ENCODE measurements at places on chromosomes 6 and 20.

DNA sequence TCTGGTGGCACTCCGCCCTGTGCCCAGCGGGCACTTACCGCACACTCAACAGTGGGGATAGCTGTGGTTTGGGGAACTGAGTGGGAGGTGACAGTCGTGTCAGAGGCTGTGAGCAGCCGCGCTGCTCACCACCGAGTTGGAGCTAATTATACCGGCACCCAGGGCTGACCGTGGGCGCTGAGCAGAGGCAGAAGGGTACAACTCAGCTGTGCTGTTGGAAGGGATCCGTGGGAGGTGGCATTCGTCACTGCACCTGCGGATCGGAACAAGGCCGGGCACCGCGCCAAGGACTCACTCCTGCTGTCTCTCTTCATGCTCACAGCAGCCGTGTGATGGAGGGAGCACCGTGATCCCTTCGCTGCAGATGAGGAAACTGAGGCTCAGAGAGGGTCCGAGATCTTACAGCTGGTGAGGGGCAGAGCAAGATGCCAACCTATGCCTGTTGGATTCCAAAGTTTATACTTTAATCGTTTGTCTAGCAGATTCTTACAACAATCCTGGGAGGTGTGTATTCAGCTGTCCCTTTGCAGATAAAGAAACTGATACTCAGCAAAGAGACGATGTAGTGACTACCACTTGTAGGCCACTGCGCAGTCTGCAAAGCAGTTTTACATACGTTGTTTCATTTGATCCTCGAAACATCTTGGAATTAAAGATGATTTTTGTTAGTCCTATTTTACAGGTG, 713 bp upstream of the ELMO2 start:
- peak; percentile 43 for DNase-seq

DNA sequence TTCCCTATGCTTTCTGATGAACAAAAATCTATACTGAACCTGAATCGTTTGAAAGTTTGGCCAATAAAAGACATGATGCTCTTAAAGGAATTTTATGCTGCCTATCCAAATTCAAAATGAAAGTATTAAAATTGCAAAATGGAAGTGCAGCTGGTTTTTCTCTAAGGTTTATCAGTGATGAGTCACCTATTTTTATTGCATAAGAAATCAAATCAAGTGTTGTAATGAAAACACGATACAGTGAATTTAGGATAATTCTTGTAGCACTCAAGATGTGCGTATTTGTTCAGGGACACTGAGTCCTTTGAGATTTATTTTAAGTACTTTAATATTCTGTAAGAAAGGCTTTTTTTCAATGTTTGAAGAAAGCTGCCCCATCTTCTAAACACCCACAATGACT, 409.5 kb downstream of the ADGRB3 start:
- peak; percentile 1 for DNase-seq

- DNase-seq = peak; percentile 73
Measured at GRCh38 chr6:4647414-4648365, 128.5 kb upstream of the CDYL start.

DNA sequence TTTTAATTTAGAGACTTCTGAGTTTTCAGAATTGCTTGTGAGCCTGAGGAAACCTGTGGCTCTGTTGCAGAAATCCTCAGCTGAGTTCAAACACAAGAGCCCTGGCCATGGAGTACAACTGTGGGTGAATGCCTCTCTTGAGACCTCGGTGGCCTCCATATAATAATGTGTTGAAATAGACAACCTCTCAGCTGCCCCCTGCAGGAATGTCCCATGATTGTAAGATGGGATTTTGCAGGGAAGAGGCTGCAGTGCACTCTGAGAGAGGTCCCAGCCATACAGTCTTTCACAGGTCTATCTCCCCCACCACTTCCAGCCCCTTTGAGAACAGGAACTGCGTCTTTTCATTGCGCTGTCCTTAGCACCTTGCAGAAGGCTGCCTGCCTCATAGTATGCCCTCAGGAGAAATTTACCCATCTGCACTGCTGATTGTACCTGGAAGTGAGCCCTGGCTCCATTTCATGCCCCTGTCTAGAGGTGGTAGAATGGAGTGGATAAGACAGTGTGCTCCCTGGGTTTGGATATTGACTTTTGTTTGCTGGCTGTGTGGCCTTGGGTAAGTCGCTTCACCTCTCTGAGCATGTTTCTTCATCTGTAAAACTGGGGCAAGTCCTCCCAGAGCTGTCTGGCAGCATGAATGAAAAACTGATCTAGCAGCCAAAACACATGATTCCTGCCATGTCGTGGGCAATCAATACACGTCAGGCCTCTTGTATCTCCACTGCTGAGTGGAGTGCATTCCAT, 16.8 kb upstream of the CDH22 start:
- DNase-seq = peak; percentile 91

- peak; percentile 96 for DNase-seq
Measured at GRCh38 chr20:34875642-34876405, 588 bp upstream of the ACSS2 start.

DNA sequence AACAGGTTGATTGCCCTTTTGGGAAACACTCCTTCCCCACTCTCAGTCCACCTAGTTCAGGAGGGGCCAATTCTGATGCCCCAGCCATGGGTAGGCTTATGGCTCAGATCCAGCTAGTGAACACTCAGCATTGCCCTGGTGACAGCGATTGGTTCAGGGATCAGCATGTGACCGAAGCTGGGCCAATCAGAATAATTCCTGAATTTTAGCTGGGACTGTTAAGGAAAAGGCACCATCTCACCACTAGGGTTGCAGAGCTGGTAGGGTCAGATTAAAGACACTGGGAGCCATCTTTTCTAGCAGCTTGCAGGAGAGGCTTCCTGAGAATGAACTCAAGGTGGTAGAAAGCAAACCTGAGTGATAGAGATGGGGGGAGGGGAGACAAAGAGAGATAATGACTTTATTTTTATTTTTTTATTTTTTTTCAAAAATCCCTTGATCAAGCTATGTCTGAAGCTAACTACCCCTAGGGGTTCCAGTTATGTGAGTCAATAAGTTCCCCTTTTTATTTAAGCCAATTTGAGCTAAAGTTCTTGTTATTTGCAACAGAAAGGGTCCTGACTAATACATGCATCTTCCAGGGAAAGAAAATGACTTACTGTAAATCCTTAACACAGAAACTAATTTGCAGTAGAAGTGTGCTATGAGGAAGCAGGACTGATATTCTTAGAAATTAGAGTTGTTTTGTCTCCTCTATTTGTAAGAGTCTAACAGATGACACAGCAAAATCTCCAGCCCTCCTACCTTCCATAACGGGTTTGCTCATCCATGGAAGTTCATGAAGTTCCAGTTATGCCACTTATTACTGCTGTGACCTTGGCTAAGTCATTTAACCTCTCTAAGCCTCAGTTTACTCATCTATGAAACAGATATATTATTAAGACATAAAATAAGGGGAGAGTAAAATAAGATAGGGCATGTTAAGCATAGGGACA, 44.7 kb downstream of the EYA2 start:
- DNase-seq = peak; percentile 73

- DNase-seq = peak; percentile 85
Measured at GRCh38 chr6:13992417-13993055, 67.8 kb downstream of the RNF182 start.

GRCh38 chr20:53530440-53530839, 63.2 kb downstream of the ZNF217 start:
- no peak for DNase-seq

DNA sequence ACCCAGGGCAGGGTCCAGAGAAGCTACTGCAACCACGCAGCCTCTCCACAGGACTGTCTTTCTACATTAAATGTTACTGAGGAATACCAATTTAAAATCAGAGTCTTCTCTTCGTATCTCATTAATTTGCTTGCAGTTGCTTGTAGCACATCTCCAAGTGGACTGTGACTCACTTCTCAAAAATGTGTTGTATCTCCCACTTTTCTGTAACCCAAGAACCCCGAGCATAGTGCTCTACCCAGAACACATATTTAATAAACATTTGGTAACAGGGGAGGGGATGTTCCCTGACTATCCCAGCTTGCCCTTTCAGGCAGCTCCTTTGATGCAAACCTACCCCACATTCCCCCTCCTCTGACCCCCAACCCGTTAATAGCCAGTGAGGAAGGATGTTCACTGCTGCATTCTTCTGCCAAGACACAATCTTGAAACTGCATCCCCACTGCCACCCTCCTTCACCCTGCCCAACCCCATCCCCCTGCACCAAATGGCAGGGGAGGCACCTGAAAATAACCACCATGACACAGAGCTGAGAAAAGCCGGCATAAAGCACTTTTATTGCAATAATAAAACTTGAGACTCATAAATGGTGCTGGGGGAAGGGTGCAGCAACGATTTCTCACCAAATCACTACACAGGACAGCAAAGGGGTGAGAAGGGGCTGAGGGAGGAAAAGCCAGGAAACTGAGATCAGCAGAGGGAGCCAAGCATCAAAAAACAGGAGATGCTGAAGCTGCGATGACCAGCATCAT, 24.2 kb downstream of the FKBP1A start:
- DNase-seq = no peak

DNA sequence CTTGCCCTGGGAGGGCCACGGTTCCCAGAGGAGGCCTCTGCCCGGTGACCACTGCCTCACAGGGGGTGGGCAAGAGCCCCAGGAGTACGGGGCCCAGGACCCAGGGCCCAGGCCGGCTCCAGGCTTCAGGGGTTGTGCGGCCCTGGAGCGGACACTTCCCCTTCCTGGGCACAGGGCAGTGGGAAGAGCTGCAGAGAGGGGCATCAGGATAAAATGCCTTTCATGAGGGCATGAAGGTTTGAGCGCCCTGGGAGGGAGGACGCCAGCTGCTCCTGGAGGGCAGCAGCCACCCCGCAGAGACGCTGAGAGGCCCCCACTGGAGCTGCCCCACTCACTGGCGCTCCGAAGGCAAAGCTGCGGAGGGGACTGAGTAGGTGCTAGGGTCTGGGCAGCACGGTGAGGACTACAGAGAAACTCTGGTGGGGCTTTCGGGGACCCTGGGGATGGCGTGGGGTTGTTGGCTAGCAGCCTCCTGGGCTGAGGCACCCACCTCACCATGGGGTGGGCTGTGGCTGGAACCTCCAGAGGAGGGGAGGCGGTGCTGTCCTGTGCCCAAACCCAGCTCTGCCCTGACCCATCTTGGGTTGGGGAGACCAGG, 10.4 kb downstream of the LAMA5 start:
- no peak for DNase-seq

DNA sequence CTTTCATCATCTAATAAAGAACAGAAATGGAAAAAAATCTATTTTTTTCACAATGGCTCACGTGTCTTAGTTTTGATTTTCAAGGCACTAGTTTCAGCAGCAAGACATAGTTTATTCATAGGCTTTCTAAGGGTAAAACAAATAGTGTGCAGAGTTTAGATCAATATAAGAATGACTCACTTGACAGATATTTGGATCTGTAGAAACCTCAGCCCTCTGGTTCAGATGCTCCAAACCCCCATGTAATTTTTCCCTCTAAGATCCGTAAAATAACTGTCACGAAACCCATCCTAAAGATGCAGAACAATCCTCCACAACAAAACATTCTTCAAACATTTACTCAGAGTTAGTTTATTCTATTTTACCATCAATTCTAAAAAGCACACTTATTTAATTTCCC, 43.4 kb downstream of the IYD start:
- DNase-seq = no peak

DNA sequence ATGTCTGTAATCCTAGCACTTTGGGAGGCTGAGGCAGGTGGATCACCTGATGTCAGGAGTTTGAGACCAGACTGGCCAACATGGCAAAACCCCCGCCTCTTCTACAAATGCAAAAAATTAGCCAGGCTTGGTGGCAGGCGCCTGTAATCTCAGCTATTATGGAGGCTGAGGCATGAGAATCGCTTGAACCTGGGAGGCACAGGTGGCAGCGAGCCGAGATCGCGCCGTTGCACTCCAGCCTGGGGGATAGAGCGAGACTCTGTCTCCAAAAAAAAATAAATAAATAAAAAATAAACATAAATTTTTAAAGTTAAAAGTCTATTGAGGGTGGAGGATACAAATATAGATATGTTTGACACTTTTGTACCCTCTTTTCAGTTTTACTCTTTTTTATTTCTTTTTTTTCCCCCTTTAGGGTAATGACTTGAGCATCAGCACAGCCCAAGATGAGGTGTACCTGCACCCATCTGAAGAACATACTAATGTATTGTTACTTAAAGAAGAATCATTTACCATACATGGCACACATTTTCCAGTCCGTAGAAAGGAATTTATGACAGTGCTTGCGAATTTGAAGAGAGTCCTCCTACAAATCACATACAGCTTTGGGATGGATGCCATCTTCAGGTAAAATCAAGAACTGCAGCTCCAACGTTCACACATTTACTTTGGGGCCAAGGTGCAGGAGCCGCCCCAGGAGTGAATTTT, 368.9 kb downstream of the LAMA2 start:
- peak; percentile 34 for DNase-seq

- DNase-seq = no peak
Measured at GRCh38 chr6:47016261-47016660, 25.9 kb downstream of the ADGRF1 start.

DNA sequence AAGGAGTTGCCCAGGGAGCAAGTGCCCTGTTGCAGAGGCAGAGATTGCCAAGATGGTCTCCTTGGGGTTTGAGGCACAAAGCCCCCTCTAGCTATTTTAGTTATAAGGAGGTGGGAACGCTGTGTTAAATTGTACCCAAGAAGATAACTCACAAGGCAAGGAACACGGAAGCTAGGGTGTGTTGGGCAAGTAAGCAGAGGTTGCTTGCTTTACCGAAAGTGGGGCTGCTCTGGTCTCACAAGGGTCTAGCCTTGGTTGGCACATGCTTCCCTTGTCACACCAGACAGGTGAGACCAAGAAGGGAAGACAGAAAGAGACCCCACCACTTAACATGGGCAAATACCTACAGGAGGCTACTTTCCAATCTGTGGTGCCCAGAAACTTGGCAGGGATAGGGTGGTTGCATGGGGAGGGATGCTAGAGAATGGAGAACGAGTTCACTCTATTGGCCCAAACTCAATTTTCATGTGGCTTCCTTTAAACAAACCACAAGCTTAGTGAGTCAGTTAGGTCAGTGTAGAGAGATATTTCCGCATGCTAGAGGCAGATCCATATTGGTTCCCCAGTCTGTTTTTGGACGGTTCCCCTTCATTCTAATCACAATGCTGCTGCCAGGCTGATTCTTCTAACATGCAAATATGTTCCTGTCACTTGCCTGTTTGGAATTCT, 42.4 kb downstream of the PLAGL1 start:
- peak; percentile 48 for DNase-seq

GRCh38 chr6:13098006-13098405, 230.3 kb downstream of the TBC1D7 start:
- no peak for DNase-seq

- DNase-seq = no peak
Measured at GRCh38 chr6:79812195-79812594, 135.2 kb downstream of the ELOVL4 start.

DNA sequence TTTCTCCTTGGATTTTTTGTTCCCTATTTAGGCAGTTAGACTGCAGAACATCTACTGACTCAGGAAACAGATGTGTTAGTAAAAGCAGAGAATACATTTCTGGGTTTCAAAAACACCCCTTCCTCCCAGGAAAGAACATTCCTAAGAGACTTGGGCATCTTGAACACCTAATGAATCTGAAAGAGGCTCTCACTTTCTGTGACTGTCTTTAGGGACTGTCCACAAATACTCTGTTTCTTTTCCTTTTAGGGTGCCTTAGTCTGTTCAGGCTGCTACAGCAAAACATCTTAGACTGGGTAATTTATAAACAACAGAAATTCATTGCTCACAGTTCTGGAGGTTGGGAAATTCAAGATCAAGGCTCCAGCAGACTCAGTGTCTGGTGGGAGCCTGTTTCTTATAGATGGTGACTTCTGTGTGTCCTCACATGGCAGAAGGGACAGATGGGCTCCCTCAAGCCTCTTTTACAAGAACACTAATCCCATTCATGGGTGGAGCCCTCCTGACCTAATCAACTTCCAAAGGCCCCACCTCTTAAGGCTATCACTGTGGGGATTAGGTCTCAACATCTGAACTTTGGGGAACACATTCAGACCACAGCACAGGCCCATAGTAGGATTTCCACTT, 19.4 kb upstream of the CCN5 start:
- no peak for DNase-seq

GRCh38 chr6:50270415-50270814, 220.7 kb upstream of the DEFB112 start:
- DNase-seq = no peak

Data from osteoblast (primary cell).